ENCODE measurements at places on chromosomes 7 and 10.

DNA sequence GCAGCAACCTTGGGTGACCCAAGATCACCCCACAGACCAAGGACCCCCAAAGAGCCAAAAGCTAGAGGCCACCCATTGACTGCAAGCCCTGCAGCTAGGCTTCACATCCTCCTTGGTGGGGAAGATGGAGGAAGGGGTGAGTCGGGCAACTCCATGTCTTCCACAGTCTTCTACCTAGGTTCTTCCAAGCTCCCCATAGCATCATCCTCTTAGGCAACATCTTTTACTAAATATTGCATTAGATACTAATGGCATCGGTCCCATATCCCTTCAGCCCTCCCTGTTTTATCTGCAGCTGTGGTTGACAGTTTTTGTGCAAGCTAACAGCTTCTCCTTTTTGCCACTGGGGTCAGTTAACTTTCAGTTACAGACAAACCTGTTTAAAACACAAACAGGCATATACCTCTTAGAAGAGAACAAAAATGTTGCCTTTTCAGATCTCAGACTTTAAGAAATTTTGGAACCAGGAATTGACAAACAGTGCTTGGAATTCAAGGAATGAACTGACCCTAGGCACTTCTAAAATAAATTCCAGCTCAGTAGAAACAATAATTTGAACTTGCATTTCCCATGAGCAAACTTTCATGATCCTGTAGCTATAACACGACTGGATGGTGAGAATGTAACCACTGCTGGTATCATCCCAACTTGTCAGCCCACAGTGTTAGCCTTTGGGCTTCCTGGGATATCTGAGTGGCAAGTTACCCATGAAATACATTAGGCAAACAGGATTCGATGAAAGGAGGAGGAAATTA lies 33.9 kb upstream of the MSMB start:
- no peak for DNase-seq

DNA sequence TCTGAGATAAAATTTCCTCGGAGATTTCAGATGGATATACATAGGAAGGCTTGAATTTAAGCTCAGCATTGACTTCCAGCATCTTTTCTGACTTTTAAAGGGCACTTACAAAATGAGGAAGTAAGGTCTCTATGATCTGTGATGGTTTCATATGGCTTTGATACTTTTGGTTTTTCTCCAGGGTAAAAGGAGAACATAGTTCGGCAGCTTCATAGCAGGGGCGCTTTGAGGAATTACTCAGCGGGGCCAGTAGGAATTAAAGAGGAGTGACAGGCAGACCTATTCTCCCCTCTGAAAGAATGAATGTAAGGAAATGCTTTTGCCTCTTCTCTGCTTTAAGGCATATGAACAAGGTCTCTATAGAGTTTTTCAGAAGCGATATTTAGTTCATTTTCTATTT lies 80.0 kb upstream of the PCDH15 start:
- no peak for DNase-seq

- peak; percentile 29 for DNase-seq
Measured at GRCh38 chr10:26448706-26449435, 10.7 kb downstream of the APBB1IP start.

- no peak for DNase-seq
Measured at GRCh38 chr10:38038932-38039245, 28.4 kb downstream of the ZNF33A start.

GRCh38 chr10:118504467-118505205 lies 90.8 kb downstream of the PRLHR start:
- no peak for DNase-seq

- DNase-seq: no peak
Measured at GRCh38 chr10:114271075-114271778, 32.2 kb downstream of the VWA2 start.

DNA sequence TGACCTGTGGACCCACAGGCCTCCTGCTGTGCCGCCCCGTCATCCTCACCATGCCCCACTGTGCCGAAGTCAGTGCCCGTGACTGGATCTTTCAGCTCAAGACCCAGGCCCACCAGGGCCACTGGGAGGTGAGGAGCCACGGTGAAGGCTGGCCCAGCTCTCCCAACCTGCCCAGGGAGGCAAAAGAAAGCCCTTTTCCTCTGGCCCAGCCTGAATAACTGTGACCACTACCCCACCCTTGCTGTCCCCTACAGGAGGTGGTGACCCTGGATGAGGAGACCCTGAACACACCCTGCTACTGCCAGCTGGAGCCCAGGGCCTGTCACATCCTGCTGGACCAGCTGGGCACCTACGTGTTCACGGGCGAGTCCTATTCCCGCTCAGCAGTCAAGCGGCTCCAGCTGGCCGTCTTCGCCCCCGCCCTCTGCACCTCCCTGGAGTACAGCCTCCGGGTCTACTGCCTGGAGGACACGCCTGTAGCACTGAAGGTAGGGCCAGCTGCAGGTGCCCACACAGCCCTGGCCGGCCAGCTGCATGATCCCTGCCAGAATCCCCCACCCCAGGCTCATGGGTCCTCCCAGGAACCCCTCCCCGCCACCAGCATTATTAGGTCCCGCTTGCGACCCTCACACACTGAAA lies 25.5 kb upstream of the SLC29A3 start:
- DNase-seq: no peak

GRCh38 chr7:103594186-103594585 lies 148.2 kb upstream of the SLC26A5 start:
- no peak for DNase-seq

DNA sequence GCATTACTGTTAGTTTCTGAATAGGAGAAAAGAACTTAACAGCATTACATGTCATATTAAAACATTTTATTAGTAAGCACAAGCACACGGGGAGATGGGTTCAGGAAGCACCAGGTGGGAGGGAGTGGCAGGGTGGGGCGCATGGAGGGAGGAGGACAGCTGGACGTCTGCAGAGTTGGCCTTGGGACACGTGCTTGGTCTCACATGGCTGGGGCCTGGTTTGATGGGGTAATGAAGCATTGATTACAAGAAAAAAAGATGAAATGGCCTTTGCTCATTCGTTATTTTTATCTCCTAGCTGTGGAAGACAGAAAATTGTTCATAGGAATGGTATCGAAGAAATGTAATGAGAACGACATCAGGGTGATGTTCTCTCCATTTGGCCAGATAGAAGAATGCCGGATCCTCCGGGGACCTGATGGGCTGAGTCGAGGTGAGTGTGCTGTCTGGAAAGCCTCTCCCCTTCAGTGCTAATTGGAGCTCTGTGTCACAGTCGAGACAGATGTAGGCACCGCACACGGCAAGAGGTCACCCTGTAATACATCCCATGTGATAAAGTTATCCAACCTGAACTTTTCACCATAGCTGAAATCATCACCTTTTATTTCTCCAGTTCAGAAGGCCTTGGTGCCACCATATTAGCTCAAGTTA lies 239.9 kb downstream of the CELF2 start:
- no peak for DNase-seq

- no peak for DNase-seq
Measured at GRCh38 chr10:62527019-62527827, 153.1 kb downstream of the ZNF365 start.

DNA sequence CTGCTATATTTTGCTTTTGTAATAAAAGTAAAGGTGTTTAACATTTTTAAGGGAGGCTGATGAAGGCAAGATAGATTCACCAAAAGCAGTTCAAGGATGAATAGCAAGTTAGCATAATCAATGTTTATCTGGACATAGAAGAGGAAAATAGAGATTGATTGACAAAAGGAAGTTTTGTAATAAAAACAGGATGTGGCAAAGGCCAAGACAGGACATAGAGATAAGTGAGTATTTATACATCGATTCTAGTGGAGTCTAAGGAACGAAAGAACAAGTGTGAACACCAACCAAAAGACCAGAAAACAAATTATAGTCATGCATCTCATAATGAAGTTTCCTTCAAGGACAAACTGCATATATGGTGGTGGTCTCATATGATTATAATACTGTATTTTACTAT lies 123.8 kb downstream of the CCDC71L start:
- no peak for DNase-seq

DNA sequence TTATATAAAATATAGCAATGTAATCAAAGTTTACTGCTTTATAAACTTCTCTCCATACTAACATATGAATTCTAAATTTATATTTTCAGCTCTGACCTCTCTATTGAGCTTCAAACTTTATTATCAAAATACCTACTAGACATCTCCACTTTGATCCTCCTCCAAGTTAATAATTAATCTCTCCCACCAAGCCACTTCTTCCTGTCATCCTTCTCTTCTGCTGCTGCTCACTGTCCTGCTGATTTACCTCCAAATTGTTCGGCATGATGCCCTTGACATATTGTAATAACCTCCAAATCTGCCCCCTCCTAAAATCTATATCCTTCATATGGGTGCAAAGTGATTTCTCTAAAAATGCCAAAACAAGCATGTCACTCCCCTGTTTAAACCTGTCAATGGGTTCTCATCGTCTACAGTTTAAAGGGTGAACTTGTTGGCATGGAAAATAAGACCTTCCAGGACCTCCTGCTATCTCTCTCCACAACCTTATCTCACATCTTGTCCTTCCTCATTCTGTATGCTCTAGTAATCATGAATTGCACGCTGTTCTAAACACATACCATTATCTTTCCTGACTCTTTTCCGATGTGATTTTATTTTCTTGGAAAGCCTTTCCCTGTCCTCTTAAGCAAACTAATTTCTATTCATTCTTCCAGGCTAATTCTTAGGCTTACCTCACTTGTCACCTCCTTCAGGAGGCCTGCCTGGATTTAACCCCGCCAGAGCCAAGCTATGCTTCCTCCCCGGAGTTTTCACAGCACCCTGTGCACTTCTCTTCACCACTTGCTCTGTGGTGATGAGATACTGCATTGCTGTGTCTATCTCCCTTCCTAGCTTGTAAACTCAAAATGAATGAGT lies 52.1 kb upstream of the STK17A start:
- no peak for DNase-seq

GRCh38 chr10:105545101-105545500 lies 904.0 kb downstream of the SORCS3 start:
- no peak for DNase-seq

All from stimulated activated CD4-positive, alpha-beta T cell treated with anti-CD3 and anti-CD28 coated beads, Interleukin-1b, Interleukin-23, amount 100 ng/mL, for 1 hour (primary cell).